ENCODE measurements at places on chromosomes 7 and 10.

DNA sequence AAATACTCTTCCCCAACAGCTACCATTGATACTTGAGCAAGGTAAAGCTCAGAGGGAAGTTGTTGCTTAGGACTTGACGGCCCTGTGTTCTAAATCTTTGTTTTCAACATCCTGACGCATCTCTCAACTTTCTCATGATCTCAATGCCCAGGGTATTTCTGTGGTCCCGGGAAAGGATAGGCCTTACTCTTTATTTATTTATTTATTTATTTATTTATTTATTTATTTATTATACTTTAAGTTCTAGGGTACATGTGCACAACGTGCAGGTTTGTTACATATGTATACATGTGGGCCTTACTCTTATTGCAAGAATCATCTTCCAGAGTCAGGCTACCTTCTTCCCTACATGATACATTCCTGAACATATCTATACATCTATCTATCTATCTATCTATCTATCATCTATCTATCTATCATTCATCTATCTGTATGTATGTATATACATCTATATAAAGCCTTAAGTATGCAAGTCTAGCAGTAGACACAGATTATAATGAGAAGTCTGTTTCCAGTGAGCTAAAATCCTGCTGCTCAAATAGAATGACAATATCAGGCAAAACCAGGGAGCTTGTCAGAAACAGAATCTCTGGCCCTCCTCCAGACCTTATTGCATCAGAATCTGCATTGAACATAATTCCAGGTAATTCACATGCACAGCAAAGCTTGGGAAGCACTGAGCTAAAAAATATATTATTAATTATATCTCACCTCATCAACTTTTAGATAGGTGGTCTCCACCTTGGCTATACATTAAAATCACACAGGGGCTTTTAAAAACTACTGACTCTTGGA is 12.2 kb upstream of the CPA5 start:
- DNase-seq = no peak

- no peak for DNase-seq
Observed at GRCh38 chr10:46268076-46268881, 18.5 kb upstream of the ANTXRL start.

- no peak for DNase-seq
Observed at GRCh38 chr10:81838950-81839349, 36.0 kb upstream of the NRG3 start.

GRCh38 chr7:1108264-1108920 is 20.5 kb downstream of the GPER1 start:
- no peak for DNase-seq

DNA sequence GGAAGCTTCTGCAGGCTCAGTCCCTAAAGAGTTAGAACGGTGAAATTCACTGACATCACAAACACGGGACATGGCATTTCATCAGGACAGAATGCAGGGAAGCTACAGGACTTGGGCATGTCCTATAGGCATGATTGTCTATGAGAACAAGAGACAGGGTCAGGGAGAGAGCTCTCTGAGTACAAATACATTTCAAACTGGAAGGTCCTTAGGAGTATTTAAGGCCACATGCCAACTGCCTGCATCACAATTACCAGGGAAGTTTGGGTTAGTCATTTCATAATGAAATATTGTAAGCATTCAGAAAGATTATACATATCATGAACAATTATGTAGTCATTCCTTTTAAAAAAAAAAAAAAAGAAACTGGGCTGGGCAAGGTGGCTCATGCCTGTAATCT is 71.3 kb downstream of the CREB3L2 start:
- no peak for DNase-seq

- DNase-seq = no peak
Observed at GRCh38 chr7:155693826-155694225, 49.4 kb downstream of the RBM33 start.

GRCh38 chr10:66591865-66592264 is 334.0 kb upstream of the LRRTM3 start:
- no peak for DNase-seq

Data from stimulated activated CD4-positive, alpha-beta T cell treated with anti-CD3 and anti-CD28 coated beads, Interleukin-12 subunit alpha, Interleukin-12 subunit beta, amount 100 ng/mL, for 24 hours (primary cell).